Stimulated activated CD8-positive, alpha-beta memory T cell treated with anti-CD3 and anti-CD28 coated beads, Interleukin-4, amount 100 ng/mL, for 1 hour (primary cell): ENCODE measurements at places on chromosomes 2 and 18.

- no peak for DNase-seq
Measured at GRCh38 chr2:26670171-26670570, 22.4 kb upstream of the KCNK3 start.

DNA sequence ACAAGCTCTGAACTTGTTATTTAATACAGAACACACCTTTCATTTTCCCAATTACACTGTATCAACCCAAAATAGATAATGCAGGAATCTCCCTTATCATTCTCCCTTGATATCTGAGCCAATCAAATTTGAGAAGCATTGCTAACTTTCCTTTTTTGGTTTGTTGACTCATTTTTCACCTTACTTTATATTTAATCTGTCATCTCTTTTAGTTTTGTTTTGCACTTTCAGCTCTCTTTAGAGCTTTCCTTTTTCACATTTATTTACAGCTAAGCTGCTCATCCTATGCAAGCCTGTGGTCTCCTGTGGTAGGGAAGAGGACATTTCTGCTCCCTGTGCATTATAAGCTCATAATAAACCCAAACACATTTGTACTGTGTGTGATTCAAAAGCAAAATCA is 50.1 kb downstream of the ITGAV start:
- DNase-seq, result no peak

- DNase-seq, result no peak
Measured at GRCh38 chr2:222623756-222624309, 32.1 kb downstream of the FARSB start.

DNA sequence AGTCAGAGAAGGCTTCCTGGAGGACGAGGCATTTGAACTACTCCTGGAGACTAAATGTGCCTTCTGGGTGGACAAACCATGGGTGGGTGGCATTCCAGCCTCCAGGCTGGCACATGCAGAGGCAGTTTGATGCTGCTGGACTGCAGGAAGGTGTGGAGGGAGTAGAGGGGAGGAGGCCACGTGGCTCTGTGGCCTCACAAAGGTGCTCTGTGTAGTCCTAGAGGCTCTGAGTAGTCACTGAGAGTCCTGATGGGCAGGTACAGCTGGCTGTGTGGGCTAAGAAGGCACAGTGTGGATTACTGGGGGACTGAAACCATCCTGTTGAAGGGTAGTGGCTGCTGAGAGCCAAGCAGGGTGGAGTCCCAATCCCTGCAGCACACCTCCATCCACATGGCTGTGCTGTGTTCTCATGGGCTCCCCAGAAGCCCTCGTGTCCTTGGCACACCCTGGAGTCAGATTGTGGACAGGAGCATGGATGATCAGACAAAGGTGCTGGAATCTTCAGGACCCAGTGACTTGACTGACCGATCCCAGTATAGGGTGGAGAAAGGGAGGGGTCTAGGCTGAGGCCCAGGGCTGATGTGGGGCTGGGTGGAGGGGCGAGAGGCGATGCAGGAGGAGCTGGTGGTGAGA is 87.4 kb upstream of the HS6ST1 start:
- DNase-seq, result no peak

GRCh38 chr2:201313362-201313761 is 43.8 kb downstream of the FLACC1 start:
- DNase-seq, result no peak

GRCh38 chr2:158457826-158458616 is 1.3 kb downstream of the PKP4 start:
- peak; percentile 20 for DNase-seq

DNA sequence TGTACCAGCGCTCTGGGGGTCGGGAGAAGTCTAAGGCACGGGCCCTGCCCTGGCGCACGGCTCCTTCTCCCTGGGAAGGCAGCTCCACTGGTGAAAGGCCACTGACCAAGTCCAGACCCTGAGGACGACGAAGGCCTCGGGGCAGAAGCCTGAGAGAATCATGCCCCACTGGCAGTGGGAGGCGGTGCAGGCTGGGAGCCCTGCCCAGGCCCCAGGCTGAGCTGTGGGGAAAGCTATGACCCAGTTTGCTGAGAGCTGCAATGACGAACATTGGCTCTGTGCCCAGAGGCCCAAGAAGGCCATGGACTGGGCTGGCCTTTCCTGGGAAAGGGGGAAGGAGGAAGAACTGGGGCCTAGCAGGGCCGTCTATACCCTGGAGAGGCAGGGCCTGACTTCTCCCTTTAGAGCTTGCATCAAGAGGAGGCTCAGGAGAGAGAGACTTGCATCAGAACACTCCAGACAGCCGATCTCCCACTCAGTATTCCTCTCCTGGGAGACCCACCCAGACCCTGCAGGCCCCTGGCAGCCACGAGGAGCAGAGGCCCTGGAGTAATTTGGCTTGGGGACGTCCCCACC is 32.9 kb downstream of the HS1BP3 start:
- DNase-seq, result no peak
